PC-3 (cell line): ENCODE measurements at places on chromosomes 4 and X. TPM values are rescaled to one million over a fixed set of nuclear protein-coding genes. Genes with fewer than 3 reads are reported as not detected.

GRCh38 chr4:146943691-146944375, 1.8 kb downstream of the TTC29 start:
- H3K4me3 ChIP-seq, result no peak overlapping the region
- no peak overlapping the region for H3K27ac ChIP-seq
- no peak for DNase-seq

DNA sequence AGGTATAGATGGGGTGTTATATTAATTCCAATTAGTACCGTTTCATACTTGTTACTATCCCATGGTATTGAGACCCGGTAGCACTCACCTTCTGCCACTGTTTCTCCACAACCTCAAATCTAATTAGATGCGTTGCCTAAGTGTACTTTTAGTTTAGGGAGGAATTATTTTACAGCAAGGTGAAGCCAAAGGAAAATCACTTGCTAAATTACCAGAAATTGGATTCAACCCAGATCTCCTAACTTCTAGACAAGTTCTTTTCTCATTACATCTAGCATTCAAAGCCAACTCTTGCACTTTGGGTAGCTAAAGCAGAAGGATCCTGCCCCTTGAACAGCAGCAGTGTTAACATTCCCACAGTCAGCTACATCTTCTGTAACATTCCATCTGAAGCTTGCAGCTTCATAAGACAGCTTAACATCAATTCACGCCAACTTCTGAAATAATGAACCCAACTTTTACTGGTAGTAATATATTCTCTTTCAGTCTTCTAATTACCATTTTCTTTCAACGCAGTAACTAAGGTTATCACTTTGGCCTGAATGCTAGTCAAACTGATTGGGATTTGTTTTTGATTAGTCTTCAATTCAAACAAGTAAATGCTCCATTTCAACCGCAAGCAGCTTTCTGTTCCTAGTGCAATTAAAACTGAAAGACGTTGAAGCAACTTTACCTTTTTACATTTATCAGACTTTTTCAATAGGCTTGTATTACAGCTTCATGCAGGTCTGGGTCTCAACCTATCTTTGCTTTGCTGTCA, 934 bp upstream of the SEC31A start:
- H3K36me3 ChIP-seq, result peaks cover 29% of the 10 kb centered on the region
- DNase-seq, result no peak
- H3K27ac ChIP-seq, result peak overlapping the region; percentile 96
- H3K27me3 ChIP-seq, result no peaks in the 10 kb centered on the region

ZBED1 gene
- 14.2 and 15.9 TPM in 2 replicates for total RNA-seq

GRCh38 chr4:17094876-17095210, 196.4 kb upstream of the LDB2 start:
- no peaks in the 10 kb centered on the region for H3K4me1 ChIP-seq
- H3K27ac ChIP-seq, result no peak overlapping the region
- DNase-seq, result no peak
- no peaks in the 10 kb centered on the region for H3K36me3 ChIP-seq

GRCh38 chr4:34850421-34850820, 1393.9 kb downstream of the ARAP2 start:
- no peak overlapping the region for H3K27ac ChIP-seq
- H3K27me3 ChIP-seq, result no peaks in the 10 kb centered on the region
- no peak overlapping the region for H3K4me3 ChIP-seq
- no peak for DNase-seq

- H3K36me3 ChIP-seq, result peaks cover 16% of the 10 kb centered on the region
- H3K27me3 ChIP-seq, result no peaks in the 10 kb centered on the region
- peak overlapping the region; percentile 96 for H3K4me3 ChIP-seq
- DNase-seq, result no peak
These were observed 45.0 kb downstream of the CPLX1 start for GRCh38 chr4:780716-781492.

HSFX4 gene
- total RNA-seq, result not detected in 2 replicates

DNA sequence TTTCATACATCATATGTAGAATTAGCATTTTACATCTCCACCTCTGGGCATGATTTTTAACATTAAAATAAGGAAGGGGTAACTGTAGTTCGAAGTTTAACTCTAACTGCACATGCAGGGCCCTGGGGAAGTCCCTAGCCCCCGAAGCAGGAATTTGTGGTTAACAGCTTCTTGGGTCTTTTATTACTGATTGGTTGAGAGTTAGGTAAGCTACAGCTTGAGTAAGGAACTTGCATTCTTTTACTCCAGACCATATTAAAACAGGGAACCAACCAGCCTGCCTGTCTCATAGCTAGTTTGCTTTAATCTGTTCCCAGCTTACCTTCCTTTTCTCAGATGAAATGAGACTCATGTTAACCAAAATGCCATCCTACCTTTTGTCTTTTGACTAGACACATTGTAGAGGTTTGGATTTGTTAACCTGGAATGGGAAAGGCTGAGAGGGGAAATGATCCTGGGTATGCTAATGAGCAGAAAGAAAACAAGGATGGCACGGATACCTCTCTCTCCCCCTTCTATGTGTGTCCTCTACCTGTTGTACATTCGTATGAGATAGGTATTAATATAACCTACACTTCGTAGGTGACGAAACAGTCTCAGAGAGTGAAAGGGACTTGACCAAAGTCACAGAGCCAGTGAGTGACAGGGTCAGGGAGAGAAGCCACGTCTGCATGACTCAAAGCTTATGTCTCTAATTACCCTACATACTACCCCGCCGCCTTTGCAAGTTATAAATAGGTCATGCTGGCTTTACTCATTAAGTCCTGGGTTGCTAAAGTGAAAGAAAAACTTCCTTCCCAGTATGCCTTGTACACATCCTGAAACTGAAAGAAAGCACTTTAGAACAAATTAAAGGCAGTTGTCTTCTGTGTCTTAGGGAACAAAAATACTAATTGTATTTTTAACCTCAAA, 119.5 kb upstream of the AFF2 start:
- no peaks in the 10 kb centered on the region for H3K36me3 ChIP-seq
- H3K27ac ChIP-seq, result no peak overlapping the region
- no peaks in the 10 kb centered on the region for H3K4me1 ChIP-seq
- H3K27me3 ChIP-seq, result no peaks in the 10 kb centered on the region

- no peaks in the 10 kb centered on the region for H3K4me1 ChIP-seq
- H3K27me3 ChIP-seq, result no peaks in the 10 kb centered on the region
- no peak overlapping the region for H3K4me3 ChIP-seq
These were observed 202.0 kb downstream of the RRAGB start for GRCh38 chrX:55919367-55920221.

DNA sequence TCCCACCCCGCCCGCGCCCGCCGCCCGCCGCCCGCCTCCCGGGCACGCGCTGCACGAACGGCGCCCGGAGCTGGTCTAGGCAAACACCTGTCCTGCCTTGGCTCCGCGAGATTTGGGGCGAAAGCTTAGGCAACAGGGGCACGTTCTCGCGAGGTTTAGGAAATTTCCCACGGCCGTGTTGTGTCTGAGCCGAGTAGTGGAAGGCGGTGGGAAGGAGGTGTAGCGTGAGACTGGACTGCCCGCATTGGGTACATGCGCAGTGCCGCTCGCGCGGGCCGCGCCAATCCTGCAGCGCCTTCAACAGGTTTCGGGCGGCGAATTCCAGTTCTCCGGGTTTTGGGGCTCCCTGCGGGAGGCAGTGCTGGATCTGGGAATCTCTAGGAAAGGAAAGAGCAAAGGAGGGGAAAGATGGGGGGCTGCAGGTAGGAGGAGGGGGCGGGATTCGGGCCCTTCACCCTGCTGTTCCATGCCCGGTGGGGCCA, 1.3 kb upstream of the RBPJ start:
- no peaks in the 10 kb centered on the region; the same call in 1 of the 2 replicates for H3K36me3 ChIP-seq
- H3K4me3 ChIP-seq, result peak overlapping the region; percentile 78
- H3K27me3 ChIP-seq, result no peaks in the 10 kb centered on the region
- H3K4me1 ChIP-seq, result peaks cover 12% of the 10 kb centered on the region
- peak; percentile 98 for DNase-seq

GUCY1B1 gene
- total RNA-seq, result 3.1 and 4.4 TPM in 2 replicates

DNA sequence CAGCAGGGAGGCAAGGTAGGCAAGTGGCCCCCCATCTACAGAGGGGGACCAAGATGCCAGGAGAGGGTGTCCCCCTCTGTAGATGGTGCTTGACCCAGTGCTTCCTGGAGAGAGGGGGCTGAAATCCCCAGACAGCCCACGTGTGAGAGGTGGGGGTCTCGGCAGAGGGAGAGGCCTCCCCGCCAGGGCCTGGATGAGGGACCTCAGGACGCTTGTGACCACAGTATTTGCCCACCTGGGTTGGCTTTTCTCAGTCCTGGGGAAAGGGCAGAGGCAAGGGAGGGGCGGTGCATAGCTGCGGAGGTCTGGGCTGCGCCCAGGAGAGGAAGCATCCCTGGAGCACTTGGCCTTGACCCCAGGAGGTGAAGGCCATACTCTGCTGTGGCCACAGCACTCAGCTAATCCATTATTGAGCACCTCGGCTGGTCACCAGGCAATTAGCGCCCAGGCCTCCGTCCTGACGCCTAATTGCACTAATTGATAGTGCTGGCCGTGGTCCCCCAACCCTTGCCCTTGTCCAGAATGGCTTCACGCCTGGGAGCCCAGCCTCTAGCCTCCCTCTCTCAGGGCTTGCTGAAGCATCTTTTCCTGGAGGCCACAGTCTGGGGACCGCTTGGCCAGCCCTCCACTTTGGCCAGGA, 30.7 kb downstream of the HMX1 start:
- no peaks in the 10 kb centered on the region for H3K27me3 ChIP-seq
- no peak overlapping the region for H3K27ac ChIP-seq
- no peak for DNase-seq
- H3K4me3 ChIP-seq, result no peak overlapping the region
- H3K36me3 ChIP-seq, result no peaks in the 10 kb centered on the region
- H3K4me1 ChIP-seq, result no peaks in the 10 kb centered on the region

SULT1B1 gene
- total RNA-seq, result 0.04 and 0.17 TPM in 2 replicates

DNA sequence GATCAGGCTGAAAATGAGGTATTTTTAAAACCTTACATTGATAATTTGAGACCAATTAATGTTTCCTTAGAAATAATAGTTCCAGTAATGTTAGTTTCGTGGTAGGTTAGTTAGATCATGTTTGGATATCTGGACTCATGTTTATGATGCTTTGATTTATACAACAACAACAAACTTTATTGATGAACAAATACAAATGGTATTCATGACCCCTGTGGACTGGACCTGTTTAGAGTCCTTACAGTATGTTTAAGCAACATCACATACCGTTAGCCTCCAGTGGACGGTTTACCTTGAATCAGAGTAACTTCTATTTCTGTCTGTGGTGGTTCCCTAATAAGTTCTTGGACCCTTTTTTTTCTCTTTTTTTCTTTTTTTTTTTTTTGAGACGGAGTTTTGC, 18.0 kb downstream of the ZRSR2 start:
- no peaks in the 10 kb centered on the region for H3K27me3 ChIP-seq
- DNase-seq, result no peak
- peaks cover 15% of the 10 kb centered on the region; the same call in 1 of the 2 replicates for H3K36me3 ChIP-seq
- no peak overlapping the region for H3K4me3 ChIP-seq
- no peaks in the 10 kb centered on the region for H3K4me1 ChIP-seq

DNA sequence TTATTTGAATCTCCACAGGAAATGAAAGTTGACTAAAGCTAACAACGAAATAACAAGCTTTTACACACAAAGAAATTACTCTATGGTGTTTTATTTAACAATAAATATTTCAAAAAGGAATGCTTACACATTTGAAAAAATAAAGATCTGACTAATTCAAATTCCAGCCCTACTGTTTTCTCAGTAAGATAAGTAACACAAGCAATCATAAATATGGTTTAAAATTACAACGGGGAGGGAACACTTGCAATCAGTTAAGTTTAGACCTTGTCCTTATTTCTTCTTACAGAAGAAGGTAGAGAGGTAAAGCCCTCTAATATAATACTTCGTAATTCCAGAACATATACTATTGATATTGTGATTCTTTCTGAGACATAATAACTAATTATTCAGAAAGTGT, 158.5 kb downstream of the DHX15 start:
- DNase-seq, result no peak
- H3K27ac ChIP-seq, result no peak overlapping the region
- H3K4me1 ChIP-seq, result no peaks in the 10 kb centered on the region
- H3K4me3 ChIP-seq, result no peak overlapping the region
- no peaks in the 10 kb centered on the region for H3K36me3 ChIP-seq

TEX13C gene
- not detected in 2 replicates for total RNA-seq

FGFR3 gene
- 0.11 and 0.86 TPM in 2 replicates for total RNA-seq

EMCN gene
- not detected in 2 replicates for total RNA-seq

DNA sequence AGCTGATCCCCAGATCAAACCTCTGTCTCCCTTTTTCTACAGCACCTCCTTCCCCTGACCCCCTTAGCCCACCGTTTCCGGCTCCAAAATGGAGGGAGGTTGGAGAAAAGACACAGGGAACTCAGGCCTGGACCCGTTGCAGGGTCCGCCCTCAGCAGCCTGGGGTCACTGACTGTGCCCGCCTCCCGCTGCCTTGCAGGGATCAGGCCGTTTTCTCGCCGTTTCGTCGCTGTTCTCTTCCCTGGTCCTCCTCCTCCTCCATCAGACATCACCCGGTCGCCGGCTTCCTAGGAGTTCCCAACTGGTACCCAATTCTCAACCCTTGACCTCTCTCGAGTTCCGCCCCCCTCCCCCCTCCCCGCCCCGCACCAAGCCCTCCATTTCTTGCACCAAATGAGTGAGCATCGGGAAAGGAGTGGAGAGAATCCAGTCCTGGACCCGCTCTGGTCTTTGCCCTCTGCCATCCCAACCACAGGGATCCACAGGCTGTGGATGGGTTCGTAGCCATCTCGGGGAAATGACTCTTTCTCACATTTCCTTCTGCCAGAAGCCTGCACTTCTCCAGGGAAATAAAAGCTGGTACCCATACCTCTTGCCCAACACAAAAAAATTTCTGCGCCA, 493 bp downstream of the TCEAL5 start:
- H3K27ac ChIP-seq, result no peak overlapping the region
- no peak for DNase-seq
- no peaks in the 10 kb centered on the region for H3K36me3 ChIP-seq
- H3K4me1 ChIP-seq, result no peaks in the 10 kb centered on the region

- no peaks in the 10 kb centered on the region for H3K36me3 ChIP-seq
- H3K27me3 ChIP-seq, result 0 out of 2 replicates have a peak, but pooled peaks cover 24% of the 10 kb centered on the region
- H3K4me3 ChIP-seq, result no peak overlapping the region
- no peak for DNase-seq
These were observed 567.7 kb downstream of the KCNIP4 start for GRCh38 chr4:21380861-21381260.

SLC16A2 gene
- total RNA-seq, result 8.5 and 11.1 TPM in 2 replicates

- H3K36me3 ChIP-seq, result no peaks in the 10 kb centered on the region
- DNase-seq, result no peak
- H3K4me3 ChIP-seq, result no peak overlapping the region
- H3K27ac ChIP-seq, result no peak overlapping the region
- H3K27me3 ChIP-seq, result peaks cover 25% of the 10 kb centered on the region; the same call in 1 of the 2 replicates
These were observed 20.6 kb upstream of the ALB start for GRCh38 chr4:73383452-73383851.
